ENCODE measurements at places on chromosomes 12 and 14. TPM values are rescaled to one million over a fixed set of nuclear protein-coding genes. Genes with fewer than 3 reads are reported as not detected.

DNA sequence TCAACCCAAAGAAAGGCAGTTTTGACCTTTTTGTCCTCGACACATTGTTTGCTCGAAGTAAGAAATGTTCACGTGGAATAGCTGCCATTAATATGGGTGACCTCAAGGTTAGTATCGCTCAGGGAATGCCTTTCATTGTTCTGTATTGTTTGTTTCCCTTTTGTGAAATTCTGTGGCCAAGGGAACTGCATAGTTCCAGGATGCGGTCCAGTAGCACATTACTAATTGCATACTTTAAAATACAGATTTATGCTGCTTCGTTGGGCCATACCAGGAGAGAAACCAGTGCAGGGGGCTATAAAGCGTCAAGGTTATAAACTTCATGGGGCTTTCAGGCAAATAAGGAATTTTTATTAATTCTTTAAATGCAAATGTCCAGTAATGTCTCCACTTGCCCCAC is 73.3 kb upstream of the USP44 start:
- DNase-seq, result no peak

DNA sequence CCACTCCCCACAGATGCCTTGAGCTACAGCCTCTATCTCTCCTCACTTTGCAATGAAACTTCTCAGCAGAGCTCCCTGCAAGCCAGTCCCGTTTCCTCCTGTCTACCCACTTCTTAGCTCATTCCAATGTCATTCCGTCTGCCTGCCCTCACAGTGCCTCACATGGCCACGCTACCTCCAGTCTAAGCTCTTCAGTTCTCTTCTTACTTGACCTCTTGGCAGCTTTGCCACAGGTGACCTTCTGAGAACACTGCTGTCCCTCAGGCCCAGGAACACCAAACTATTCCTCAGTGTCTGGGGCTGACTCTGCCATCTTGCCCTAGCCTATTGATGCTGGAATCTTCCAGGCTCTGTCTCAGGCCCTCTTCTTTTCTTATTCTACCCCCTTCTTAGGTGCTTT is 110.1 kb downstream of the EGLN3 start:
- no peak for DNase-seq

- no peak for DNase-seq
Observed at GRCh38 chr12:131430158-131430742, 280.6 kb upstream of the SFSWAP start.

DNA sequence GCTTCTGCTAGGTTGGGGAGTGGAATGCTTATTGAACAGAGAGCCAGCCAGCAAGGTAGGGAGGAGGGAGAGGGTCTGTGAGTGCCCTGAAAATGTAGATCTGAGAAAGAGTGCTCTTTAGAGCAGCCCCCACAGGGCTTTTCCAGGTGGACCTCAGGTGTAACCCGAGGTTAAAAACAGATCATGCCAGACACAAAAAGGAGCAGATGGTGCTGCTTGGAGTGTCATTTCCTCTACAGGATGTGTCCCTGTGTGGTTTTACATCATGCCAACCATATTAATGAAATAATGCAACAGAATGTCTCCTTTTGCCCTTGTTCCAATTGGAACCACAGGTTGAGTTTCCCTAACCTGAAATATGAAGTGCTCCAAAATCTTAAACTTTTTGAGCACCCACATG is 6.4 kb downstream of the SUSD6 start:
- DNase-seq, result no peak

NPFF gene
- total RNA-seq, result not detected
